ENCODE measurements at places on chromosomes 5 and 9. TPM values are rescaled to one million over a fixed set of nuclear protein-coding genes. Genes with fewer than 3 reads are reported as not detected.
A peak's percentile ranks its signal among the peaks of the same experiment; 100 is the strongest.

Gene GNPDA1
- polyA plus RNA-seq, result 13.6 TPM

DNA sequence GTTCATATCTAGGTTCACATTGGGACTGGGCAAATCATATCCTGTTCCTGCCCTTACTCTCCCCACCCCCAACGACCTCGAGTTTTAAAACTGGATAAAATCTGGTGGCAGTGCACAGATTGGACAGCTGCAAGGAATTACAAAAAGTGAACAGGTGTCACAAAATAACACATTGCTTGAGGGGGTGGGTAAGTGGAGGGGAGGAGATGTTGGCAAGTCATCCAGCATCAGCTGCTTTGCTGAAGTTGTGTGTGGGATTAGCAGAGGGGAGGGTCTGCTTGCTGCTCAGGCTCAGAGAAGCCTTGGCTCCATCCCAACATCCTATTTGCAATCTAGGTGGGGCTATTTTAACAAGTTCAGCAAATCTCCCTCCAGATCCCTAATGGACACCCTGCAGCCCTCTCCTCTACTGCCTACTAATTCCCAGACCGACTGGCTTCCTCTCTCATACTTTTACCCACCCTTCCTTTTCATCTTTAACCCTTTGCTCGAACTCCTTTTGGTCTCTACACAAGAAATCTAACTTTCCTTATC is 39.8 kb upstream of the SLC24A2 start:
- no peak for DNase-seq

GRCh38 chr5:140182803-140183367 is 7.9 kb downstream of the CYSTM1 start:
- peak; percentile 62 for DNase-seq

DNA sequence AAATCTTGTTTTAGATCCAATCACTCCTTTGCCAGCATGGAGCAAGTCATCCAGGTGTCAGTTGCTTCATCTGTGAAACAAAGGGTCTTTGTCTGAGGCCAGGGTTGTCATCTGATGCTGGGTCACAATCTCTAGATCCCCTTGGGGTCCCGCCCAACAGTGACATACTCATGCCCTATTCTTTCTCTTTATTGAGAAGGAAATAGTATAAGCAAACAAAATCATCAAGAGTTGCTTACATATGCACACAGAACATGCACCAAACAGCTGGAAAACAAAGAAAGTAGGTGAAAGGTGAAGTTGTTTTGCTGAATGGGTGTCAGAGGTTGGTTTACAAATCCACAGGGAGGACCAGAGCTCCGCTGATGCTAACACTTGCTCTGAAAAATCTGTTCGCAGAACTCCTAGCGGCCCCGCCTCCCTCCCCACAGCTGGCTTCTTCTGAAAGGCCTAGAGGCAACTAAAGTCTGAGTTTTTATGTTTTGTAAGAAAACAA is 106.1 kb upstream of the SLC44A1 start:
- DNase-seq, result peak; percentile 68

DNA sequence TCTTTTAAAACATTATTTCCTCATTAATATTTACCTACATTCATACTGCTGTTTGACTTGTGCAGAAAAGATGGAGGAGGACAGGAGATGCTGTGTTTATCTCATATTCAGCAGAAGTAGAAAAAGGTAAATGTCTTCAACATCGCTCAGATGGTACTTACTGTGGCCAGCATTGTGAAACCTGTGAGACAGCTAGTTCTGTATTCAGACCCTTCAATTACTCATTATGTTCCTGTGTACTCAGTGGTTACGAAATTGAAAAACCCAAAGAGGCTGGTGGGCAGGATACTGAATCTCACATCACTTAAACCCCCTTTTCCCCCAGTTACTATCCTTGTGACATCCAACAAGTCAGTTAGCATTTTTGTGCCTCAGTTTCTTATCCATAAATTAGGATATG is 216.0 kb downstream of the KDM4C start:
- no peak for DNase-seq
